ENCODE measurements at places on chromosomes 6 and 20.

GRCh38 chr20:44309763-44310663 lies 989 bp downstream of the FITM2 start:
- H3K27me3 ChIP-seq, result no peaks in the 10 kb centered on the region
- no peaks in the 10 kb centered on the region for H3K36me3 ChIP-seq
- peak overlapping the region; percentile 83 for H3K27ac ChIP-seq

- no peaks in the 10 kb centered on the region for H3K4me1 ChIP-seq
- H3K36me3 ChIP-seq, result no peaks in the 10 kb centered on the region
- H3K4me3 ChIP-seq, result no peak overlapping the region
These were observed 118.7 kb upstream of the HMGN3 start for GRCh38 chr6:79353226-79353625.

- H3K36me3 ChIP-seq, result no peaks in the 10 kb centered on the region
- H3K27ac ChIP-seq, result no peak overlapping the region
- no peaks in the 10 kb centered on the region for H3K27me3 ChIP-seq
- H3K4me3 ChIP-seq, result no peak overlapping the region
These were observed 292.6 kb downstream of the GMDS start for GRCh38 chr6:1952740-1953360.

DNA sequence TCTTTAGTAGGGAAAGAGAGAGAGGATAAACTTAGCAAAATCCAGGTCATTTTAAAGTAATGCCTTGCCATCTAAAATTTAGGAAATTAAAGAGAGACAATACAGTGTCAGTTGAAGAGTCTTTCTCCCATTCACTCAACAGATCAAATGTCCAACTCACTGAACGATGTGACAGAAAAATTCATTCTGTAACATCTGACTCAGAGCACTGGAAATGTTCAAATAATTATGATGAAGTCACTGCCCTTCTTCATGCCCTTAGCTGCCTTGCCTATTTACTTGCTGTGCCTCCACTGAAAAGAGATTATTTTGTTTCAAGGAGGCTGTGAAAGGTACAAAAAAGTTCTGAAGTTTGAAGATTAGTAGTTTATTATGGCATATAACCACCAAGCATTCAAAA lies 434.8 kb downstream of the ADGRB3 start:
- no peaks in the 10 kb centered on the region for H3K4me1 ChIP-seq
- H3K27ac ChIP-seq, result no peak overlapping the region
- no peak overlapping the region for H3K4me3 ChIP-seq
- DNase-seq, result no peak

- H3K27ac ChIP-seq, result no peak overlapping the region
- no peaks in the 10 kb centered on the region for H3K27me3 ChIP-seq
- H3K4me3 ChIP-seq, result no peak overlapping the region
- DNase-seq, result no peak
- H3K4me1 ChIP-seq, result no peaks in the 10 kb centered on the region
- no peaks in the 10 kb centered on the region for H3K36me3 ChIP-seq
These were observed 310.3 kb downstream of the CDH26 start for GRCh38 chr20:60268491-60268890.

All from transverse colon (tissue), 4 donors.